ENCODE measurements at places on chromosomes 3 and 15.

DNA sequence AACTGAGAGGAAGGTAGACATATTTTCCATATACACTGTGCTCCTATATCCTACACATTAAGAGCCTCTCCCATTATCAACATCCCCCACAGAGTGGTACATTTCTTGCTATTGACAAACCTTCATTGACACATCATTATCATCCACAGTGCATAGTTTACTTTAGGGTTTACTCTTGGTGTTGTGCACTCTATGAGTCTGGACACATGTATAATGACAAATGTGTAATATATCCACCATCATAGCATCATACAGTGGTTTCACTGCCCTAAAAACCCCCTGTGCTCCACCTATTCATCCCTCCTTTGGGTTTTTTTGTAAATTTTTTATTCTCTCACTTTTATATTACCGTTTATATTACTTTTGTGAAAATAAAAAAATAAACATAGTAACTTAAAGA, 22.2 kb upstream of the CLDN18 start:
- H3K27ac ChIP-seq: no peak overlapping the region
- H3K4me1 ChIP-seq: no peaks in the 10 kb centered on the region
- no peak overlapping the region for H3K4me3 ChIP-seq
- H3K36me3 ChIP-seq: no peaks in the 10 kb centered on the region

GRCh38 chr3:20043396-20043795, 3.1 kb downstream of the KAT2B start:
- H3K4me3 ChIP-seq: peak overlapping the region; percentile 33
- DNase-seq: peak; percentile 22
- H3K27ac ChIP-seq: peak overlapping the region; percentile 77
- peaks cover 42% of the 10 kb centered on the region for H3K4me1 ChIP-seq
- no peaks in the 10 kb centered on the region for H3K27me3 ChIP-seq

DNA sequence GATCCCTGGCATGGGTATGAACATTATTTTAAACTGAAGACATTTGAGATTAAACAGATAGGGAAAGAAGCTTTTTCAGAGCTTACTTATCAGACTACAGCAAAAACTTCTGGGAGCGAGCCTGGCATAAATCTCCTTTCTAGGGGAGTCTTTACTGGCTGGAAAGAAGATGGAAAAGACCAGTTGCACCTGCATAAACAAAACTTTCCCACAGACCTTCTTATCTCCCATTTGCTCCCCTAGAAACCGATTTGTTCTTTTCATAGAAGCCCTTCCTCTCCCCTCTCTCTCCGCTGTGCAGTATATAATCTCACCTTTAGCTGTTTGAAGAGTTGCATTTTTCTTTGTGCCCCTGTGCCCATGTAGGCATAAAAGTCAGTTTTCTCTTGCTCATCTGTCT, 93.2 kb downstream of the CHRNA7 start:
- no peaks in the 10 kb centered on the region for H3K4me1 ChIP-seq
- DNase-seq: no peak
- no peaks in the 10 kb centered on the region for H3K36me3 ChIP-seq

DNA sequence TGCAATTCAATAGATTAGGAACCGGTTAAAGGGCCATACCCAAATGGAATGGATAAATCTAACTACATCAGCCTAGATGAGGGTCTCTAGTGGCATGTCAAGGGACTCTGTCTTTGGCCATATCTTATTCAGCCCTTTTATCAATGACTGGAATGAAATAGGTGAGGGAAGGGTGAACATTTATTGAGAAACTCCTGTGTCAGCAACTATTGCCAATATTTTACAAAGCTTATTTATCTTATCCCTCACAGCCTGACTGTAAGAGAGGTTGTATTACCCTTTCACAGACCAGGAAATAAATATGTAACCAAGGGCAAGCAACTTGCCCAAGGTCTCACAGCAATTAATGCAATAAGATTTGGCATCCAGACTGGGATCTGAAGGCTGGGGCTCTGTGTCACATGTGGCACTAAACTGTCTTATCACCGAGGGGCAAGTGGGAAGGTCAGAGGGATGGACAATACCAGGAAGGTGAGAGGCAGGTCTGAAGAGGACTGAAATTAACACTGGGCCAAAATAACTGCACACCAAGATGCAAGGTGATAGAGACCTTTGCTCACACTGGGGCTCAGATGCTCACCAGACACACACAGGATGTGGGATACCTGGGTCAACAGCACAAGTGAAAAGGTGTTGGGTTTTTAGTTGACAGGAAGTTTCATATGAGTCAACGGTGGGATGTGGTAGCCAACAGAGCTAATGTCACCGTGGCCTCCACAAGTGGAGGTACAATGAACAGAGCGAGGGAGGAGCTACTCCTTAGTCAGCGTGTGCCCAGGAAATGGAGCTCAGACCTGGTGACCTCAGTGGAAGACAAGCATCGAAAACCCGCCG, 261.3 kb downstream of the RPLP1 start:
- no peaks in the 10 kb centered on the region for H3K27me3 ChIP-seq
- H3K4me1 ChIP-seq: peaks cover 27% of the 10 kb centered on the region
- DNase-seq: peak; percentile 66
- H3K4me3 ChIP-seq: no peak overlapping the region
- H3K36me3 ChIP-seq: no peaks in the 10 kb centered on the region

GRCh38 chr3:145383416-145383815, 777.6 kb downstream of the PLOD2 start:
- H3K4me1 ChIP-seq: no peaks in the 10 kb centered on the region
- H3K27me3 ChIP-seq: no peaks in the 10 kb centered on the region
- H3K36me3 ChIP-seq: no peaks in the 10 kb centered on the region
- no peak overlapping the region for H3K4me3 ChIP-seq
- H3K27ac ChIP-seq: no peak overlapping the region

- peak overlapping the region; percentile 97 for H3K27ac ChIP-seq
- DNase-seq: no peak
- H3K36me3 ChIP-seq: peaks cover 3% of the 10 kb centered on the region
- no peaks in the 10 kb centered on the region for H3K27me3 ChIP-seq
- H3K4me3 ChIP-seq: peak overlapping the region; percentile 94
- peaks cover 14% of the 10 kb centered on the region for H3K4me1 ChIP-seq
Measured at GRCh38 chr3:185936273-185936629, 1.6 kb downstream of the TRA2B start.

Data from effector memory CD4-positive, alpha-beta T cell (primary cell).